ENCODE measurements at places on chromosomes 5 and 9. TPM values are rescaled to one million over a fixed set of nuclear protein-coding genes. Genes with fewer than 3 reads are reported as not detected.

DNA sequence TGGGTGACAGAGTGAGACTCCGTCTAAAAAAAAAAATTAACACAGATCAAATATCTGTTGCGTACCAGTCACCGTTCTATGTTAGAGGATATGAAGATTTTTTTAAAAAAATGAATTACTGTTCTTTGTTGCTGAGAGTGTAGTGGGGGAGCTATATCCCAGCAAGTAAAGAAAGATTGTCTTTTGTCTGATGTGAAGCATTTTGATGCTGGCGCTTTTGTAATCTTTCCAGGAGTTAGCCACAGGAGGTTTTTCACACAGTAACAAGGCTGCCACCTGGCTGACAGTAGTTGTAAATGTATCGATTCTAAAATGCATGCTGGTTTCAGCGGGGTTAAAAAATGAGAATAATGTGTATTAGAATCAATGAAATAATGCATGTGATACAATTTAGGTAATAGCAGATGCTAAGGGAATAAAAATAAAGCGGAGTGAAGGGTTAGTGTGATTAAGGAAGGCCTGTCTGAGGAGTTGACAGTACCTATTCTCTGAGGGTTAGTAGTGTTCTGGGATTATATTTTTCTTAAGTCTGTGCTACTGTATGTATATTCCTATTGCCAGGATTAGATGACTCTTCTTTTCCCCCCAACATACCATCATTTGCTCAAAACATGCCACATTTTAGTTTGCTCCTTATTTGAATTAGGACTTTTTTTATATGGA, 3.4 kb downstream of the LMNB1 start:
- no peak overlapping the region for H3K27ac ChIP-seq
- H3K4me3 ChIP-seq: no peak overlapping the region
- no peaks in the 10 kb centered on the region for H3K27me3 ChIP-seq
- DNase-seq: no peak
- H3K36me3 ChIP-seq: no peaks in the 10 kb centered on the region

The SLC25A2 gene
- total RNA-seq: 2.0 TPM

DNA sequence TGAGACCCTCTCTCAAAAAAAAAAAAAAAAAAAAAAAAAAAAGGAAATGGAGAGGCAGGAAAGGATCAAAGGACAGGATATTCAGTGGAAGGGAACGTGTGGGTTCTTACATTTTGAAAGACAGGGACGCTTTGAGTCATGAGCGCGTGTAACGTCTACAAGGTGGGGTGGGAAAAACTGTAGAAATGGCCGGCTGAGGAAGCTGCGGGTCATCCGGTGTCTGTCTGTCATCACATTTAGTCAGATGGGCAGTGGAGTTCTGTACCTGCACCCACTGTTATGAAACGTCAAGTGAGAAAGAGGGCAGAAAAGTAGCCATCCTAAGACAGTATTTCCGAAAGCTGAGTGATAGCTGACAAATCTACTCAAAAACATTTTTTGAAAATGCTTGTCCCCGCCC, 159.8 kb downstream of the SMARCA2 start:
- no peak for DNase-seq
- H3K27ac ChIP-seq: no peak overlapping the region

DNA sequence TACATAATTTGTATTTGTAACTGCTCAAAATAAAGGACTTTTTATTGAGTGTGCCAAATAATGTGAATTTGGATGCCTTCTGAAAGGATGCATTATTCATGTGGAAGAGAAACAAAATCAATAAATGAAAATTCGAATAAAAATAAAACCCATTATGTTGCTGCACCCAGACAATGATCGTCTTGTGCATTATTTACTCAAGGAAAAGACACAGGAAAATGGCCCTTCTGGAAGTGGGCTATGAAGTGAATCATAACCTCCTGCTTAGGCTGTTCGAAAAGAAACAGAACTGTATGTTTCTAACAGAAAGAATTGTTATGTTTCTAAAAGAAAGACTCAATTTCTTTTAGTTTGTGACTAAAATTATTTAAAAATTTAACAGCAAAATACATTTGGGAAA, 168.9 kb upstream of the NFIB start:
- no peaks in the 10 kb centered on the region for H3K4me1 ChIP-seq
- no peak for DNase-seq
- H3K36me3 ChIP-seq: no peaks in the 10 kb centered on the region
- H3K27ac ChIP-seq: no peak overlapping the region
- H3K27me3 ChIP-seq: no peaks in the 10 kb centered on the region

- no peak overlapping the region for H3K4me3 ChIP-seq
- no peak for DNase-seq
- H3K27me3 ChIP-seq: no peaks in the 10 kb centered on the region
- H3K4me1 ChIP-seq: no peaks in the 10 kb centered on the region
- no peak overlapping the region for H3K27ac ChIP-seq
- H3K36me3 ChIP-seq: no peaks in the 10 kb centered on the region
Observed at GRCh38 chr9:81776390-81776789, 87.0 kb upstream of the TLE1 start.

GRCh38 chr5:82719368-82719767, 357.8 kb downstream of the TMEM167A start:
- H3K4me1 ChIP-seq: no peaks in the 10 kb centered on the region
- no peak for DNase-seq
- H3K4me3 ChIP-seq: no peak overlapping the region
- no peaks in the 10 kb centered on the region for H3K27me3 ChIP-seq
- no peak overlapping the region for H3K27ac ChIP-seq
- H3K36me3 ChIP-seq: no peaks in the 10 kb centered on the region

DNA sequence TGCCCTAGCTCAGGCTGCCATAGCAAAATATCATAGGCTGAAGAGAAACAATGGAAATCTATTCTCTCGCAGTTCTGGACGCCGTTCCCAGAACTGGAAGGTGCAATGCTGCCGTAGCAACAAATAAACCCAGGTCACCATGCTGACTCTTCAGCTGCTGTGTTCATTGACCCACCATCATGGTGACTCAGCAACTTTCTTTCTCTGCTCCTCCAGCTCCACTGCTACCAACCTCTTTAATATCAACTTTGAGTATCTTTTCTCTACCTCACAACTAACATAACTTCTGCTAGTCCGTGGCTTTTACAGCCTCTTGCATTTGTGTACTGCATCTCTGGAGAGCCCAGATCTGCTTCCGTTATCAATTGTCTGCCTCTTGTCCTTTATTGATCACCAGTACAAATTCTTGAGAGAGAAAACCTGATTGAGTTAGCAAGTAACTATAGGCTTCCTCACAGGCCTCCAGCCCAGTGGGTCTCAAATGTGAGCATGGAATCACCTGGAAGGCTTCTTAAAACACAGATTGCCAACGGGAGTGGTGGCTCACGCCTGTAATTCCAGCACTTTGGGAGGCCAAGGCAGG, 47.3 kb upstream of the SLC30A5 start:
- no peak overlapping the region for H3K27ac ChIP-seq
- H3K4me1 ChIP-seq: peaks cover 4% of the 10 kb centered on the region
- H3K27me3 ChIP-seq: no peaks in the 10 kb centered on the region
- H3K36me3 ChIP-seq: no peaks in the 10 kb centered on the region

The ANKRD20A1 gene
- total RNA-seq: 2.9 TPM

DNA sequence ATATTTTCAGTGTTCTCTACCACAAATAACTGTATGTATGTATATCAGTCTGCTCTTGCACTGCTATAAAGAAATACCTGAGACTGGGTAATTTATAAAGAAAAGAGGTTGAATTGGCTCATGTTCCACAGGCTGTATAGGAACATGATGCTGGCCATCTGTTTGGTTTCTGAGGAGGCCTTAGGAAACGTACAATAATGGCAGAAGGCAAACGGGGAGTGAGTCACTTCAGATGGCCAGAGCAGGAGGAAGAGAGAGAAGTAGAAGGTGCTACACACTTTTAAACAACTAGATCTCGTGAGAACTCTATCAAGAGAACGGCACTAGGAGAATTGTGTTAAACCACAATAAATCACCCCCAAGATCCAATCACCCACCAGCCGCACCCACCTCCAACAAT, 121.7 kb downstream of the ADAMTS6 start:
- H3K4me1 ChIP-seq: no peaks in the 10 kb centered on the region
- H3K36me3 ChIP-seq: no peaks in the 10 kb centered on the region
- H3K4me3 ChIP-seq: no peak overlapping the region
- DNase-seq: no peak
- no peak overlapping the region for H3K27ac ChIP-seq

GRCh38 chr9:33695299-33695698, 100.1 kb upstream of the PRSS3 start:
- no peaks in the 10 kb centered on the region for H3K36me3 ChIP-seq
- DNase-seq: no peak
- no peak overlapping the region for H3K4me3 ChIP-seq
- no peaks in the 10 kb centered on the region for H3K4me1 ChIP-seq
- no peaks in the 10 kb centered on the region for H3K27me3 ChIP-seq

DNA sequence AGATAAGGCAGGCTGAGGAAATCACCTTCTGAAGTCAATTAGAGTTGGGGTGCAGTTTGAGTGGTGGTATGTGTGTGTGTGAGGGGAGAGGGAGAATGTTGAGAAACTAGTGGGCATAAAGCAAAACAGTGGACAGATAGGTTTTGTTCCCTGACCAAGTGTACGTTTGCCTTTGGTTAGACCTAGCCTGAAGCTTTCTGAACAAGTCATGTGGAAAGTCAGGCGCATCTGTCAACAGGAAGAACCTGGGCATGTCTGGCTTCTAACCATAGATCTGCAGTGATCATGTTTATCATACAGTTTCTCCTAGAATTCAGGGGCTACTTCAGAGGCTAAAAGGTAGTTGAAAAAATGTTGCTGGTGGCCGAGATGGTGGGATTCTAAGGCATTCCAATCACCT, 143.2 kb upstream of the PCA3 start:
- H3K4me3 ChIP-seq: no peak overlapping the region
- no peak for DNase-seq
- no peak overlapping the region for H3K27ac ChIP-seq
- no peaks in the 10 kb centered on the region for H3K36me3 ChIP-seq

- no peak overlapping the region for H3K4me3 ChIP-seq
- H3K4me1 ChIP-seq: no peaks in the 10 kb centered on the region
- no peaks in the 10 kb centered on the region for H3K36me3 ChIP-seq
- no peaks in the 10 kb centered on the region for H3K27me3 ChIP-seq
Observed at GRCh38 chr5:22662391-22662790, 190.8 kb downstream of the CDH12 start.

DNA sequence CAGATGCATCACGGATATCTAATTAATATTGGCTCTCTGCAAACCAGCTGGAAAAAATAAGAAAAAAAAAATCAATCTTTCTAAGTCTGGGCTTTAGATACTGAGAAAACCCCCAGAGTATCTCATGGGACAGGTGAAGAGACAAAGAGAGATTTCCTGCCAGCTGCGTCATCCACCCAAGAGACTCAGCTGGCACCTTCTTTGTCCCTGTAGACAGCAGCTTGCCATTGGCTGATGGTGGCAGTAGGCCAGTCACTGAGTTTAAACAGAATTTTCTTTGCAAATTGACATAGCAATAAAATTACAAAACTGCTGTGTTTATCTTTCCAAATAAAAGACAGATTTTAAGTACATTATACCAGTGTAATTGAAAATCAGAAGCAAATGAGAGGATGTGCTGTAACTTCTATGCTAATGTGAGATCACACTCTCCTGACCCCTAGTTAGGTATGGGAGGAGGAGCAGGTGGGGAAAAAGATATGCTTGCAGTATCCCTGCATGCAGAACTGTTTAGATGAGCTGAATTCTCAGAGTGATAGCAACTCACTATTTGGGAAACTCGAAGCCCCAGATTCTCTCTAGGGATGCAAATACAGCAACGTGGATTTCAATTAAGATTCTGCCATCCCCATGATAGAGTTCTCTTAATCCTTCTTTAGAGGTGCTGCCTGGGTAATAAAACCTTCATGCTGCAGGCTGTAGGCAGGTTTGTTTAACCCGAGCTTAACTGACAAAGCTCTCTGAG, 72.2 kb downstream of the NMUR2 start:
- no peak overlapping the region for H3K27ac ChIP-seq
- H3K4me3 ChIP-seq: no peak overlapping the region
- no peaks in the 10 kb centered on the region for H3K27me3 ChIP-seq
- H3K4me1 ChIP-seq: no peaks in the 10 kb centered on the region

The FOXD4 gene
- not detected for total RNA-seq

DNA sequence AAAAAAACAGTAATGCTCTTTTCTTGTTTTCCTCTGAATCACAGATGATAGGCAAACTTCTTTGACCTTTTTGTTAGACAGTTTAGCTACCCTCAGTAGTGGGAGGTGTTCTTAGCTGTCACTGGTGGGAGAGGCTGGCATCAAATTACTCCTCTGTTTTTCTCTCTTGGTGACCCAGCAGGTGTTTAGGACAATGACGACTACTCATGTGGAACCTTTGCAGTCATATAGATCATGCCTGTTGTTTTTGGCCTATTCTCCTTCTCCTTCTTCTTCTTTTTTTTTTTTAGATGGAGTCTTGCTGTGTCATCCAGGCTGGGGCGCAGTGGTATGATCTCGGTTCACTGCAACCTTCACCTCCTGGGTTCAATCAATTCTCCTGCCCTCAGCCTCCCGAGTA, 15.4 kb upstream of the NPR2 start:
- no peak overlapping the region for H3K27ac ChIP-seq
- H3K36me3 ChIP-seq: no peaks in the 10 kb centered on the region
- no peak overlapping the region for H3K4me3 ChIP-seq
- no peak for DNase-seq

The C9 gene
- total RNA-seq: not detected

All from breast epithelium (tissue), 4 donors.